ENCODE measurements at places on chromosomes 13 and 19.

- DNase-seq, result no peak
Observed at GRCh38 chr19:44608391-44608821, 5.0 kb upstream of the IGSF23 start.

GRCh38 chr13:31747966-31748365, 8.6 kb downstream of the RXFP2 start:
- no peak for DNase-seq

GRCh38 chr13:50205581-50205980, 190.3 kb downstream of the KCNRG start:
- DNase-seq, result no peak

- no peak for DNase-seq
Observed at GRCh38 chr19:13884726-13885591, 8.0 kb downstream of the NANOS3 start.

DNA sequence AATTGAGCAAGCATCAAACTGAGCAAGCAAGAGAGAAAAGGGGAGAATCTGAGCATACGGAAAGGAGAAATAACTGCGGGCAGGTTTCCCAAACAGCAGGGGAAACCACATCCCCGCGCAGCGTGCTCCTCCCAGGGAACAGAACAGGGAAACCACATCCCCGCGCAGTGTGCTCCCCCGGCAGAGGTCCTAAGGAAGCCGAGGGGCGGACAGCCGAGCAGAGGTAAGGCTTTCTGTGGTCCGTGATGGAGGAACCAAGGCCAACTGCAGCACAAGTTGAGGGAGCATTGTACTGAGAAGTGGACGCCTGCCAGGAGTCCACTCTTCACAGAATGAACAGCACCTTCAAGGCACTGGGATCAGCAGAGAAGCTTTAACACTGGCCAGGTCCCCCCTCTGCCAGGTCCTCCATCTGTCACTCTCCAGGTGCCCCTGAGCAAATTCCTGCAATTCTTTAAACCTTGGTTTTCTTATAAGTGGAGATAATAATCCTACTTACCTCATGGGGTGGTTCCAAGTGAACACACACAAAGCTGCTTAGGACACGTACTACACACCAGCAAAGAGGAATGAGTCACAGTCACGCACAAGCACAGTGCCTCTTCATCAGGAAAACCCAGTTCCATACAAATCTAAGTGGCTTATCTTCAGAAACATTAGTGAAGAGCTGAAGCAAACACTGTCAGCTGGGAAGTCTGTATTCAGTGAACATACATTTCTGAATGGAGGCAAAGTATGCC, 23.0 kb upstream of the LAMP1 start:
- DNase-seq, result no peak

Data from GM12892 (cell line).